ENCODE measurements at places on chromosomes 3 and 15. TPM values are rescaled to one million over a fixed set of nuclear protein-coding genes. Genes with fewer than 3 reads are reported as not detected.

GRCh38 chr3:43866529-43867353 is 176.0 kb downstream of the ABHD5 start:
- DNase-seq, result no peak

GRCh38 chr15:70490148-70490837 is 273.1 kb downstream of the UACA start:
- no peak for DNase-seq

DNA sequence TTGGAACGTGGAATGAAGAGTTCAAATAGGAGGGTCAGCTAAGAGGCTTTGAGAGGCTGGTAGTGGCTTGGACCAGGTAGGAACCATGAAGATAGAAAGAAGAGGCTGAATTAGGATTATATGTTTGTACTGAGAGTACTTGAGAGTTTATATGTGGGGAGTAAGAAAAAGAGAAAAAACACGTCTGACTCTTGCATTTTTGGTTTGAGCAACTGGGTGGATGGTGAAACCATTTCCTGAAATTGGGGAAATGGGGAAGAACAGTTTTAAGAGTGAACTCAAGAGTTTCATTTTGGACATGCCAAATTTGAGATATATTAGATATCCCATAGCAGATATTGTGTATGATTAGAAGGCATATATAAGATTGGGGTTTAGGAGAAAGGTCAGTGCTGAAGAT is 92.9 kb upstream of the TNIK start:
- no peak for DNase-seq

GRCh38 chr3:194364652-194365434 is 4.7 kb downstream of the LRRC15 start:
- DNase-seq, result no peak

Gene RPS17
- total RNA-seq, result 1,741 TPM

Gene LRRC3B
- total RNA-seq, result 11.3 TPM

Gene CCDC54
- total RNA-seq, result not detected

Gene TMEM42
- 9.0 TPM for total RNA-seq

Data from GM23338 (cell line).